ENCODE measurements at places on chromosomes 16 and 17.

GRCh38 chr17:75876190-75876937 lies 2.0 kb downstream of the TRIM47 start:
- no peak for DNase-seq

- no peak for DNase-seq
Observed at GRCh38 chr16:59296888-59297287, 562.8 kb upstream of the GOT2 start.

GRCh38 chr17:36506249-36506826 lies 19.9 kb downstream of the ZNHIT3 start:
- DNase-seq: no peak

- no peak for DNase-seq
Observed at GRCh38 chr17:47244697-47245096, 8.9 kb upstream of the ITGB3 start.

- no peak for DNase-seq
Observed at GRCh38 chr17:68398691-68399637, 58.3 kb downstream of the WIPI1 start.

GRCh38 chr16:15521390-15521757 lies 87.0 kb downstream of the BMERB1 start:
- DNase-seq: no peak

GRCh38 chr17:41518789-41519449 lies at the start of gene KRT15:
Gene KRT15 (minus strand): TSS chr17:41518890. CDS start chr17:41518827, 63 bp downstream.
- no peak for DNase-seq

DNA sequence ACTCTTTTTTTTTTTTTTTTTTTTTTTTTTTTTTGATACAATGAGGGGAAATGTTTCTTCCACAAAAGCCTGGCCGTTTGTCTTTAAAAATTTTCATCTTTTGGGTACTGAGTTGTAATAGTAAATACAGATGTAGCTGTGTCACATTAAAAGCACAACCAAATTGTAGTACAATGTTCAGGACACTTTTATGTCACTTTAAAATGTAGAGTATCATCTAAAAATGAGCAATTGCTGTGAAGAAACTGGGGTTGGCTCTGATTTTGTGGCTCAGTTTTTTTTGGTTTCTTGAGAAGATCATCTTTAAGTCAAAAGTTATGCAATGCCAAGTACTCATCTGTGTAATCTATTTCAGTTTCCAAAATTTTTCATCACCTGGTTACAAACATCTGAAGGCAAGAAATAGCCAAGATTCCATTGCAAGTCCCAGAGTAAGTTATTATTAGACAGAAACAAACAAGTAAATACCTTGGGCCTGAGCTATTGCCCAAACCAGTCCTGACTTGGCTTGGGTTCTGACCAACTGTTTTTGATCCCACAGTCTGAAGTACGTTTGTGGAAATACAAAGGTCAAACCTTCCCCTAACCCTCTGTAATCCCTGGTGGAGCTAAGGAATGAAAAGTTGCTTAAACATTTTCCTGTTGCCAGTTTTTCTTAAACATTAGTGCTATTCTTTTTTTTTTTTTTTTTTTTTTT lies 717.2 kb downstream of the WWOX start:
- DNase-seq: no peak

DNA sequence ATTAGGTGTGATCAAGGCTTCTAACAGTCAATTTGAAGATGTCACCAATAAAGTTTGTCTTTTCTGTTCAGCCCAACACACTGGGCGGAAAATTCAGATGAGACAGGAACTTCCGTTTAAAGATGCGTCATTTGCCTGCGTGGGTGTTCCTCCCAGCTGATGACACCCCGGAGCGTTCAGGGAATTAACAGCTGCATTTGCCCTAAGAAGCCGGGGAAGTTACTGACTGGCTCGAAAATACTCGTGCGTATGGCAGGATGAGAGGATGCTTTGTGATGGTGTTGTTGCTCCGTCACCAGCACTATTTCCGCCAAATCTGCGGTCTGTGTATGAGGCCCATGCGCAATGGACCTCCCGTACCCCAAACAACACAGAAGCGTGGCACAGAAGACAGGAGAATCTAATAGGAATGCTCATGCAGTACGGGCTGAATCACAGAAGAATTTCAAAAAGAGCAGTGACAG lies 11.9 kb upstream of the PVALEF start:
- no peak for DNase-seq

DNA sequence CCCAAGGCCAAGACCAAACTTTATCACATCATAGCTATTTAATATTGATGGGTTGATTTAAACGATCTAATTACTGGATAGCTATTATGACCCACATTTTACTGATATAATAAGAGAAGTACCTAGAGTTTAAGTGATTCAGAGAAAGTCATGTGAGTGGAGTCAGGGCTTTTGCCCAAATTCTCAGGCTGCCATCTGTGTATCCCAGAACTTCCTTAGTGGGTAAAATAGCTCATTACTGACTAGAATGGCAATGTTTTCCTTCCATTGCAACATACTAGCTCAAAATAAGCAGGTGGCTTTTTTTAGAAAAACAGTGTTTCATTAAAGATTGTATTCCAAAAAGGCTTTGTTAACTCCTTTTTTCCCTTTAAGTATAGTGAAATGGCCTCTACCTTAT lies 113.9 kb upstream of the MAF start:
- DNase-seq: no peak

GRCh38 chr17:44087319-44087718 lies 16.8 kb downstream of the G6PC3 start:
- DNase-seq: no peak

DNA sequence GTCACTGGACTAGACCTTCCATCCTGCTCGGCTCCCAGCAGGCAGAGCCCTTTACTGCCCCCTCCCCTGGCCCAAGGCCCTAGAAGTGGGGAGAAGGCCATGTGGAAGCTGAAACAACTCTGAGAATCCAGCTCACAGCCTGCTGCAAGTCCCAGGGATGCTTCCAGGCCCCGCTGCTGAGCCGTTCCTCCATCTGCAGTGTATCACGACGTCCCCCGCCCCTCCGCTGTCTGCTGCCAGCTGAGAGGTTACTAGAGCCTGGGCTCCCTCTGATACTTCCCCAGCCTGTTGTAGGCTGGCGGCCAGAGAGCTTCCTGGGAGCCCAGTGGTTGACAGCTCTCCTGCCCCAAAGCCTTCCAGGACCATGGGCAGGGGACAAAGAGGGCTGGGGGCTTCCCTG lies 118.2 kb downstream of the MGAT5B start:
- no peak for DNase-seq

GRCh38 chr16:66605979-66606751 lies 1.7 kb downstream of the CMTM3 start:
- no peak for DNase-seq

DNA sequence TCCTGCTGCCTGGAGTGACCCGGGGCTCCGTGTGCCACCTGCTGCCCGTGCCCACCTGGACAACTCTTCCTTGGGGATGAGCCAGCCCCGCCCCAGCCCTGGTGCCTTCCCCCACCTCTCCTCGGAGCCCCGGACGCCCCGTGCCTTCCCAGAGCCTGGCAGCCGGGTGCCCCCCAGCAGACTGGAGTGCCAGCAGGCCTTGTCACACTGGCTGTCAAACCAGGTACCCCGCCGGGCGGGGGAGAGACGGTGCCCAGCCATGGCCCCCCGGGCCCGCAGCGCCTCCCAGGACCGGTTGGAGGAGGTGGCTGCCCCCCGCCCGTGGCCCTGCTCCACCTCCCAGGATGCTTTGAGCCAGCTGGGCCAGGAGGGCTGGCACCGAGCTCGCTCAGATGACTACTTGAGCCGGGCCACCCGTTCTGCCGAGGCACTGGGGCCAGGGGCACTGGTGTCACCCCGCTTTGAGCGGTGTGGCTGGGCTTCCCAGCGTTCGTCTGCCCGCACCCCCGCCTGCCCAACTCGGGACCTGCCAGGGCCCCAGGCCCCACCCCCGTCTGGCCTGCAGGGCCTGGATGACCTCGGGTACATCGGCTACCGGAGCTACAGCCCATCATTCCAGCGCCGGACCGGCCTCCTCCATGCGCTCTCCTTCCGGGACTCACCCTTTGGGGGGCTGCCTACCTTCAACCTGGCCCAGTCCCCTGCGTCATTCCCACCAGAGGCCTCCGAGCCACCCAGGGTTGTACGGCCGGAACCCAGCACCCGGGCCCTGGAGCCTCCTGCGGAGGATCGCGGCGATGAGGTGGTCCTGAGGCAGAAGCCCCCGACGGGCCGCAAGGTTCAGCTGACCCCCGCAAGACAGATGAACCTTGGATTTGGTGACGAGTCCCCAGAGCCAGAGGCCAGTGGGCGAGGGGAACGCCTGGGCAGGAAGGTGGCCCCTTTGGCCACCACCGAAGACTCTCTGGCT lies 38.4 kb downstream of the ARHGAP23 start:
- no peak for DNase-seq

DNA sequence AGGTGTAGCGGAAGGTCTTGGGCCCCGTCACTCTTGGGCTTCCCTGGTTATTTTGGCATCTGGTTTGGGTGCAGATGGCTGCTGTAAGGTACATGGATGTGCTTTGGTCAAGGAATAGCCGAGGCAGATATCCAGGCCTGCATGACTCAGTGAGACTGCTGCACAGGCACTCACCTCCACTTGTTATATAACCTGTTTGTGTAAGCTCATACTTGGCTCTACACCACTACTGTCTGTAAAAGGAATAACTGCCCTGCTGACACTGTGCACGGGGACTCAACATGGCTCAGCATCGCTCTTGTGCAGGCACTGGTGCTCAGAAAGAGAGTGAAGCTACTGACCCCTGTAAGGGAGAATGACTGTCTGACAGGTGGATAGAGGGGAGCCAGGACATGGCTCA lies 42.3 kb upstream of the ARL4D start:
- DNase-seq: no peak

GRCh38 chr17:77472468-77473310 lies 331.9 kb downstream of the SEC14L1 start:
- no peak for DNase-seq

GRCh38 chr17:69972251-69972650 lies 102.8 kb upstream of the KCNJ16 start:
- DNase-seq: no peak

DNA sequence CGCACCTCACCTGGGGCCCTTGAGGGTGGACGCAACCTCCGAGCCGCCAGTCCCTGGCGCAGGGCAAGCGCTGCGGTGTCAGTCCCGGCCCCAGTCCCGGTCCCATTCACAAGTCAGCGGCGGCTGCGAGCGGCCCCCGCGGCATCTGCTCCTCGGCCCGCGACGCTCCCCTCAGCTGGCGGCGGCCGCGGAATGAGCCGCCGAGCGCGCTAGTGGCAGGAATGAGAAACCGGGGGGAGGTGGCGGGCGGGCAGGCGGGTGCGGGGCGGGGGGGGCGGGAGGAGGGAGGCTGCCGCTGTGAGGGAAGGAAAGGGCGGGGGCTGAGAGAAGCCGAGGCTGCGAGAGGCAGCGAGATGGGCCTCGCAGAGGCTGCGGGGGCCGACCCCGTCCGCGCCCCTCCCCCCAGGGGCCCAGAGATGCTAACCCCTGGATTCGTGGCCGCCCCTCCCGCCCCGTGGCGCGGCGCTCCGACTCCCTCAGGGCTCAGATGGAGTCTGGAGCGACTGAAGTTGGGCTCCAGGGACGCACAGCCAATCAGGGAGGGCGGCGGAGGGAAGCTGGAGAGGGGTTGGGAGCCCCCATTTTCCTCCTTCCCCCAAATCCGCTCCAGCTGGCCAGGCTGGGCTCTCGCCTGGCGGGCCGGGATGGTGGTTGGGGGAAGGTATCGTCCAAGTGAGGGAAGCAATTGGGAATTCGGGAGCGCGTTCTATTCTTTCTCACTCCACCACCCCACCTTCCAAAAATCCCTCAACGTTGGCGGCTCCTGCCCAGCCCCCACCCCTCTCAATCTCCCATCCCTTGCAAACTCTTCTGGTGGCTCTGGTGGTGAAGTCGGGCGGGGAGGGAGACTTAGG lies at the start of gene CDH11:
TSS of gene CDH11 (minus strand) at position 194 of the 854 bp plus-strand sequence. CDS start 117,194 bp downstream, outside the sequence.
- DNase-seq: no peak

DNA sequence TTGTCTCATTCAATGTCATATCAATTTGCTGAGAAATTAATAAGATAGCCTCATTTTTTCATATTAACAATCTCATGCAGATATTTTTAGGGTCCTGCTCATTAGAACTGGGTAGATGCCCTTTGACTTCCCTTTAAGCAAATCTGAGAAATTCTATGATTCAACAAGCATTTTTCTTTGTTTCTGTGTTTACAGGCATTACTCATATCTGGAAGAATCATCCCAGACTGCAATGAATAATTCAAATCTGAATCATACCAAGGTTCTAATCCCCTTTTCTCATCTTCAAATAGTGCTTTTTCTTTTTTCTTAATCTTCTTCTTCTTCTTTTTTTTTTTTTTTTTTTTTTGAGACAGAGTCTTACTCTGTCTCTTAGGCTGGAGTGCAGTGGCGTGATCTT lies 69.2 kb upstream of the KIFC3 start:
- no peak for DNase-seq

DNA sequence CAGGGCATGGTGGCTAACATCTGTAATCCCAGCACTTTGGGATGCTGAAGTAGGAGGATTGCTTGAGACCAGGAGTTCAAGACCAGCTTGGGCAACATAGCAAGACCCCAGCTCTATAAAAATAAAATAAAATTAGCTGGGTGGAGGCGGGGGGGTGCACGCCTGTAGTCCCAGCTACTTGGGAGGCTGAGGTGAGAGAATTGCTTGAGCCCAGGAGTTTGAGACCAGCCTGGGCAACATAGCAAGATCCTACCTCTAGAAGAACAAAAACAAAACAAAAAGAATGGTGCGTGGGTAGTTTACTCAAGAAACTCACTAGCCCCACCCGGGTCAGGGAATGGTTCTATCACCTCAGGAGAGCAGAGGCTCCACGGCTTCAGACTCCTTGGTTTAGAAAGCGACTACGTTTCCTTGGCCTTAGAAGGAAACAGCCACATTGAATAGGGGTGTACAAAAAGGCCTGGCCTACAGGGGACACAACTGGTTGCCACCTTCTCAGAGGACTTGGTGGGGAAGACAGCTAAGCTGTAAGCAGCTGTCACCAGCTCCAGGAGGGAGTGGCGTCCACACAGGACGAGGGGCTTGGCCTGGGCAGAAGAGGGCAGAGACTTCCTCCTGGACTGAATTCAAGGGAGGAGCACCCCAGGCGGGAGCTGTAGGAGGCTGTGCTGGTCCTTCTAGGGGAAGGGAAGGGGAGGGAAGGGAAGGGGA lies 716 bp downstream of the TK1 start:
- no peak for DNase-seq

GRCh38 chr17:77109764-77110359 lies 30.9 kb upstream of the SEC14L1 start:
- no peak for DNase-seq

DNA sequence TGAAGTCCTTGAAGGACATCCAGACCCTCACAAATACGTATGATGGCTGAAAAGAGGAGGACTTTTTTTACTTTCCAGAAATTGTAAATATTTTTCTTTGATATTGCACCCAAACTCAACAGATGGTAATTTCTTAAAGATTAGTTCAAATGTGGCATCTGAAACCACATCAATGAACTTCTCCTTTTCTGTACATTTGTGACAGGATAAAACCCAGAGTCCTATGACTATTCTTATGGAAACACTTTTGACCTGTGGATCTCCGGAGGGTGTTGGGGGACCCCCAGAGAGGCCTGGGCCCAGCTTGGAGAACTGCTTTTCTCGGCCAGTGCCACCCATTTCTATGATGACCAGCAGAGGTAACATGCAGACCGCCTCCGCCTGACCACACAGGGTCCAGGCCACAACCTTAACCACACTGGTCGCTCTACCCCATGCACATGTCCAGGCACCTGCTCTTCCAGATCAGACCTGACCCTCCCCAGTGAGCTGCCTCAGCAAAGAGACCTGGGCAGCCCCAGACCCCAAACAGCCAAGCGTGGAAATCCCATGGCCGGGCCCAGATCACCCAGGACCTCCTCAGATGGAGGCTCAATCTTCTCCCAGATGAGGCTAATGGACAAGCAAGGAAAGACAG lies 22.7 kb downstream of the RPH3AL start:
- DNase-seq: no peak
